ENCODE measurements at places on chromosomes 3 and 15. TPM values are rescaled to one million over a fixed set of nuclear protein-coding genes. Genes with fewer than 3 reads are reported as not detected.
A peak's percentile ranks its signal among the peaks of the same experiment; 100 is the strongest.

GRCh38 chr3:27503526-27503925 lies 19.3 kb upstream of the SLC4A7 start:
- DNase-seq: no peak

- no peak for DNase-seq
These were observed 99.8 kb upstream of the HERC1 start for GRCh38 chr15:63933522-63933921.

DNA sequence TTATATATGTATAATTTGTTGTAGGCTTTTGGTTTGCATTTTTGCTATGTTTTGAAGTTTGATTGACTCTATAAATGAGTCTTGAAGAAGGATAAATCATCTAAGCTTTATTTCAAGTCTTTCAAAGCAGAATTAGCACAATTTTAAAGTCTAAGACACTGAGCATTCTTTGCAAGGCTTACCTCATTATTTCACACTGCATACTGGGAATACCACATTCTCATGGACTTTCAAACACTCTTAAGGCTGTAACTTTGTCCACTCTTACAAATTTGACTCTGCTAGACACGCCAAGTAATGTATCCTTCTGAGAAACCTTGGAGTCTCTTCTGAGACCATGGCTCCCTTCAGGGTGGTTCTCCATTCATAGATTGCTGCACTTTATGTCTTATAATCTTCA lies 281.3 kb upstream of the COL8A1 start:
- no peak for DNase-seq

ROPN1 gene
- total RNA-seq: 0.54 TPM

DNA sequence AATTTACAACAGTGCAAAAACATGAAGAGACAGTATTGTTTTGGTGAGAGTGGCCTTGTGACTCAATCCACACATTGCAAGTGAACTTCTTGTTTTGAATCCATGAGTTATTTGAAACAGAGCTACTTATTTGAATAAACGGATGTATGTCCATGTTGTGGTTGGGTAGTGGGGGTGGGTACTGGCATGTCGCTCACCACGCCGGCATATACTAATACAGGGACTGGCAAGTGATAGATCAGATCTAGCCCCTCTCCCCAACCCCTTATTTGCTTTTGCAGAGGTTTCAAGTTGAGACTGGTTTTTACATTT lies 83.8 kb downstream of the EDEM1 start:
- no peak for DNase-seq

DNA sequence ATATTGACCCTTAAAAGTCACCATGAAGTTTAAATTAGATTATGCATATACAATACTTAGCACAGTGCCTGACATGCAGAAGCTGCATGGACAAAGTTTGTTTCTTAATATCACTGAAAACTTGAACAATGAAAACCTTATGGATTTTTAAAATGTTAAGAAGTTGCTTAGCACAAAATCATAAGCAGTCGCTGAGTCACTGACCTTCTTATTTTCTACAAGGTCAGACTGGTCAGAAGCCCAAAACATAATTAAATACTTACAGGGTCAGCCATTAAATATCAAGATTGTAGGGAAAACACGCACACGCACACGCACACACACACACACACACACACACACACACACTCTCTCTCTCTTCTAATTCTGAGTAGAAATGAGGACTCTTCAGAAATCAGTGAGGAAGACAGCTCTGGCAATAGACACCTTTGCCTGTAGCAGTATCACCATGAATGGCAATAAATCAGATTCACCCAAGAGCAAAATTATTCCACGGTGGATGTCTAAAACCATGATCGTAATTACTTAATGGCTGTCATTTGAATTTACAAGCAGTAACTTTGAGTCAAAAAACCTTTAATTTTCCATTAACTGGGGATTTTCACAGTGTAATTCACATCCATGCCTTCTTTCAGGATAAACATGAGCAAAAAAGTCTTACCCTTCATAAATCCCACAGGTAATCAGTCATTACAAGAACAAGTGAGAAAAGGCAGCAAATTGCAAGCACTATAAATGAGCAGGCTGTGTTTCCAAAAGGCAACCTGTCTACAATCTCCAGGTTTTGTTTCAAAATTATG lies 147.5 kb downstream of the OSBPL10 start:
- no peak for DNase-seq

- no peak for DNase-seq
These were observed 901.4 kb downstream of the MCTP2 start for GRCh38 chr15:95132774-95133173.

DNA sequence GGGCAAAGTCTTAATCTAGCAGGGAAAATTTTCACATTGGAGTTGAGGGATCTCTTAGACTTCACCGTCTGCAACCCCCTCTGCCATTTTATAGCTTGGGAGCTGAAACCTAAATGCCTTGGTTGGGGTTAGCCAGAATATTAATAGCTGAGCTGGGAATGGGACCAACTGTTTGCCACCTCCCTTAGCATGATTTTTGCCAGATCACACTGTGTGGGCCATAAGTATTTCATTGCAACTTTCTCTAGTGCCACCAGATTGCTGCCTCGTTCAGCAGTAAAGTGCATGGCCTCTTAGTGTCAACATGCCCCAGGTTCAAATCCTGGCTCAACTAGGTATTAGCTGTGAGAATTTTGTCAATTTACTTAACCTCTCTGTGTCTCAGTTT lies 55.9 kb upstream of the ABHD17C start:
- DNase-seq: no peak

- no peak for DNase-seq
These were observed 1.9 kb downstream of the MAP2K1 start for GRCh38 chr15:66388576-66388975.

DNA sequence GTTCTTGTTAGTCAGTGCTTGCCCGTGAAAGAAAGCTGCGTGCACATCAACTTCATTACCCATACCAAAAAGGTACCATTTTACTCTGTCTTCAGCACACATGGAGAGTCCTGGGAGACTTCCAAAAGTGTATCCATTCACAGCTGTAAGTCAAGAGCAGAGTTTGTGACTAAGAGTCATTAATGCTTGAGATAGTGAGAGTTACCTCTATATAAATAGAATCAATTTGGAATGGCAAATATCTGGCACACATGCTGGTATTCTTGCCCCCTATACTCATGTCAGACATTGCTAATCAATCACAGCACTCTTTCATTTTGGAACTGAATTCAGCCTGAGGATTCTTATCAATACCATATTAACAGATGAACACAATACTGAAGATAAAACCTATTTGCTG lies 14.2 kb downstream of the CP start:
- no peak for DNase-seq

DNA sequence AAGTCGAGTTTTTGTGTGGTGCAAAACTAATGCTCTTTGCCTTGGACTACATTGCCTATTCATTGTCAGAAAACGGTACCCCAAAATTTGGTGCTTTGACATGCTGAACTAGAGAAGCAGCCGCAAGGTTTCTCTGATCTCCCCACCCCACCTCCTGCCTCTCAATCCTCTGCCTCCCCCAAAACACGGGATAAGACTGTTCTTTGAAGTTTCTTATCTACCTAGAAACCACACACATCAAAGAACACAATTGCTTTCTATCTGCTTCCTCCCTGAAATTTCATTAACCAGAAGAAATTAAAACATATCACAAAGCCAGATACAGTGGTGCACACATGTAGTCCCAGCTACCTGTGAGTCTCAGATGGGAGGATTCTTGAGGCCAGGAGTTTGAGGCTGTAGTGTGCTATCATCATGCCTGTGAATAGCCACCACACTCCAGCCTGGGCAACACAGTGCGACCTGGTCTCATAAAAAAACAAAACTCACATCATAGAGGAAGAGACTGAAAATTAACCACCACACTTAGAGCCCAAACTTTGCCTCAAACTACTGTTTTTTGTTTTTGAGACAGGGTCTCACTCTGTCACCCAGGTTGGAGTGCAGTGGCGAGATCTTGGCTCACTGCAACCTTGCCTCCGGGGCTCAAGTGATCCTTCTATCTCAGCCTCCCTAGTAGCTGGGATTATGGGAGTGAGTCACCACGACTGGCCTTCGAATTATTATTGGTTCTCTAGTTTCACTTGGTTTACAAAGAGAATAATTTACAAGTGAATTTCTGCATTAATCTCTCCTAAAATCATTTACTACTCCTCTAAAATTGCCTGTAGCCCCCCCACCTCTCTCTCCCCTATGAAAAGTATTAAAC lies 2.7 kb upstream of the PCNP start:
- no peak for DNase-seq

DNA sequence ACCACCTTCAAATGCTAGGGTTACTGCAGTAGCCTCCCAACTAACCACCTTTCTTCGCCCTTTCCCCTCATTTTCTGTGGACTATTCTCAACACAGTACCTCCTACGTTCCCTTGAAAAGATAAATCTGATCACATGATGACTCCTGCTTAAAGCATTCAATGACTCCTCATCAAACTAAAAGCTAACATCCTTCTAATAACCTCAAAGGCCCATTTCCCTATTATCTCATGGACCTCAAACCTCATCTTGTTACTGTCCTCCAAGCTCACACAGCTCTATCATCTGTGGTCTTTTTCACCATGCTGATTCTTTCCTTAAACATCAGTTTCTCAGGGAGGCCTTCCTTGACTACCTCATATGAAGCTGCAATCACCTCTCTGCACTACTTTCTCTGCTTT lies 29.6 kb downstream of the GADL1 start:
- no peak for DNase-seq

- no peak for DNase-seq
These were observed 524 bp upstream of the TOPBP1 start for GRCh38 chr3:133662278-133662651.

- no peak for DNase-seq
These were observed 114.7 kb upstream of the FRMD4B start for GRCh38 chr3:69500604-69501003.

- no peak for DNase-seq
These were observed 146.3 kb upstream of the CTDSPL start for GRCh38 chr3:37715358-37715757.

DNA sequence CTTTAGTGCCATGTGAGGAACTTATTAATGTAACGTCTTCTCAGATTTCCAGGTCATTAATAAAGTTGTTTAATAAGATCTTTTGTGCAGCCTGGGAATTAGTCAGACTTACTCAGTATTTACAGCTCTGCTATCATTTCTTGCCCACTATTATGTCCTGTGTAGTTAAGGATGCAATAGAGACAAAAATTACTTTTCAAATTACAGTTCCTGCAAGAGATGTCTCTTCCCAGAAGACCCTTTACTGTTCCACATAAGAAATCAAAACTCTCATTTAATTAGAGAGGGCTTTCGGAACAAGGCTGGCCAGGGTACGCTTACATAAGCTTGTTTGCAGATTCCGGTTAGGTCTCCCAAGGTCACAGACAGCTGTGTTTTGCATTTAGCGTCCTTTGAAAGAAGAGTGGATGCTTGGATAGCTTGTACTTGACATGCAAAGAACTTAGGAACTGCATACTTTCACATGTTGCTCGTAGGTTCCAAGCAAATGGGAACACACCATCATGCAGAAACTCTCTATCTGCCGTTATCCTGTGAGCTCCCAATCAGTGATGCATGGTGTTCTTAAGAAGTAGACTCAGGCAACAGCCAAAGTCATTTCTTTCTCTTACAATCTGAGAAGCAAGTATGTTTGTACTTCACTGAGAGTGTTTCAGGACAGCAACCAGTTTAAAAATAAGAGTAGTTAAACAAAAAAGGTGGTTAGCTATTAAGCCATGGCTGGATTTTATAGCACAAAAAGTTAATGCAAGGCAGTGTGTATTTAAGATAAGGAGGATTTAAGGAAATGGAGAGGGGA lies 37.4 kb downstream of the FILIP1L start:
- DNase-seq: peak; percentile 25

GRCh38 chr3:174058804-174059203 lies 661.3 kb downstream of the NLGN1 start:
- no peak for DNase-seq

CX3CR1 gene
- 1.1 TPM for total RNA-seq

- DNase-seq: no peak
These were observed 26.3 kb downstream of the SCN11A start for GRCh38 chr3:39025222-39025970.

- no peak for DNase-seq
These were observed 68.0 kb upstream of the MNS1 start for GRCh38 chr15:56532721-56533460.

GRCh38 chr3:56823984-56824703 lies 22.4 kb upstream of the ARHGEF3 start:
- DNase-seq: no peak

DNA sequence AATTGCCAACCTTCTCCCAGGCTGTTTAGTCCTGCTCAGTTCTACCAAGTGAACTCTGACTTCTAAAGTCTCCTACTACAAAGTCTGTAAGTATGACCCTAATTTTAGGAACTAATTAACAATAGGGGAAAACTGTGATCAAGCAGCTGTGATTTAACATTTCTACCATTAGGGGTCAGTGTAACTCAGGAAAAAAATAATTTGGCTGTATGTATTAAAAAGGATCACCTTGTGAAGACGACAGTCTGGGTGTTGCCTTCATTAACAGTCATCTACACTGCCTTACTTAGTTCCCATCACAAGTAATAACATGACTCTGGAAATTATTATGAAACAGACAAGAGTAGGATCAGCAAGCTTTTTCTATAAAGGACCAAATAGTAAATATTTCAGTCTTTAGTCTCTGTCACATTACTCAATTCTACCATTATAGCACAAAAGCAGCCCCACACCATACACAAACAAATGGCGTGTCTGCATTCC lies 4.2 kb upstream of the NPHP3 start:
- DNase-seq: no peak

GRCh38 chr15:101481917-101482525 lies 7.5 kb downstream of the PCSK6 start:
- DNase-seq: no peak

GRCh38 chr3:172102883-172103310 lies 63.5 kb downstream of the FNDC3B start:
- no peak for DNase-seq

DNA sequence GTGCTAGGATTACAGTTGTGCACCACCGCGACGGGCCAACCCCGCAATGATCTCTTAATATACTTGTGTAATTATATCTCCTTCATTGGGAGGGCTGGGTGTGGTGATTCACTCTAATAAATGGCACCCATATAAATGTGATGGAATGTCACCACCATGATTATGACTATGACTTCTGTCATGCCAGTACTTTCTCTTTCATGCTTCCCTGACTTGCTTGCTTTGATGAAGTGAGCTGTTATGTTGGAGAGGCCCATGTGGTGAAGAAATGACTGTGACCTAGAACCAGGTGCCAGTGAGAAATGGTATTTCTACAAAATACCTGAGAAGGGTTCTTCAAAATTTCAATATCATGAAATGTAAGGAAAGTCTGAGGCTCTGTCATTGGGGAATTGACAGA lies 24.4 kb upstream of the TP63 start:
- no peak for DNase-seq

CCDC33 gene
- total RNA-seq: 0.13 TPM

C2CD4A gene
- 0.22 TPM for total RNA-seq
